ENCODE measurements at places on chromosomes 13 and 19.

DNA sequence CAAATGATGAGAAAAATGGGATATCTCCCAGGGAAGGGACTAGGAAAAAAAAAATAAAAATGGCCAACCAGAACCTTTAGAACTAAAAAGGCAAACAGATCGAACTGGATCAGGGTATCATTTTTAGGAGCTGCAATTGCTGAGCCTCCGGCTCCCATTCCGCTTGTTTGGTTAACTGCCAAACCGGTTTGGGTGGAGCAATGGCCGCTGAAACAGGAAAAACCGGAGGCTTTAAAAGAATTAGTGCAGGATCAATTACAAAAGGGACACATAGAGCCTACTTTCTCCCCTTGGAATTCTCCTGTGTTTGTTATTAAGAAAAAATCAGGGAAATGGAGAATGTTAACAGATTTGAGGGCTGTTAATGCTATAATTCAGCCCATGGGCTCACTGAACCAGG lies 12.7 kb upstream of the ZNF443 start:
- no peak for DNase-seq

DNA sequence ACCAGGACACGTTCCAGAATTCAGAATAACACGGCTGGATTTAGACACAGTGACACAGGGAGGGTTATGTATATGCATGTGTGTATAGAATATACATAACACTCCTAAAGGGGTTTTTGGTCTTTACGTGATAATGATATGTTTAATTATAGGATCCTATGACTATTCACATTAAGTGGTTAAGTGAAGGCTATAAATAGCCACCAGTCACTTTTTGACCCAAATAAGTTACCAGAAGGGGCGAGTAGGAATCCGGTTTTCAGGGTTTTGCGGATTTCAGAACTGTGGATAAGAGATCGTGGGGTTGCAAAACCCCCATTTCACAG lies 6.9 kb downstream of the ANGPTL6 start:
- no peak for DNase-seq

DNA sequence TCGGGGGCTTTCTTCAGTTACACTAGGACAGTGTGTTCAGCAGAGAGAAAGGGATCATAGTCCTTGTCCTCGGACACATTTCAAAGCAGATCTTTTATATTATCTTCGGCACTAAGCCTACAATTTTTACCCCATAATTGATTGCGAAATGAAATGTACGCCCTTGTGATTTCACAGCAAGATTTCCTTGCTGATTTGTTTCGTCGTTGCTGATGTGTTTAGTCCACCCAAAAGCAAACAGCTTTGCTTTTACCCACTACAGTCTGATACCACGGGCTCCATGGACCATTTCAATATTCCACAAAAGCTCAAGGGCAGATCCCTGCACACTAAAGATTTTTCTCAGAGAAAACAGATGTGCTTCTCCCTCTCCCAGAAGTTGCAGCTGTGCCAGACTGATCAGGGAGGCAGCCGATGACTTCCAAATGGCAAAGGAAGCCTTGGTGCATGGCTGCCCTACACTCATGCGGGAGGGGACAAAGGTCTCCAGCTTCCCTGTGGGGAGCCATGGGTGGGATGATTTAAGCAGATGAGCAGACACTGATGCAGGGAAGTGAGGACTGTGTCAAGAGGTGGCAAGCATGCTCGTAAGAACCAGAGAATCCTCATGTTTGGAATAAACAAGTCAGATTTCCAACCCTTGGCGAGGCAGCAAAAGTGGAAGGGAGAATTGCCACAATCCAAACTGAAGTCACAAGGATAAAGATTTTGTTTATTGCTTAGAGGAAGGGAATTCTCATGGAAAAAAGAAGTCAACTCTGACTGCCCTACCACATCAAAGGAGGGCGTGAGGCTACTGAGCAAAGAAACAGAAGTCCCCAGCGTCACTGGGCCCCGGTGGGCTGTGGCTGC lies 81.1 kb downstream of the STK24 start:
- no peak for DNase-seq

GRCh38 chr13:66845393-66845792 lies 384.7 kb downstream of the PCDH9 start:
- no peak for DNase-seq

DNA sequence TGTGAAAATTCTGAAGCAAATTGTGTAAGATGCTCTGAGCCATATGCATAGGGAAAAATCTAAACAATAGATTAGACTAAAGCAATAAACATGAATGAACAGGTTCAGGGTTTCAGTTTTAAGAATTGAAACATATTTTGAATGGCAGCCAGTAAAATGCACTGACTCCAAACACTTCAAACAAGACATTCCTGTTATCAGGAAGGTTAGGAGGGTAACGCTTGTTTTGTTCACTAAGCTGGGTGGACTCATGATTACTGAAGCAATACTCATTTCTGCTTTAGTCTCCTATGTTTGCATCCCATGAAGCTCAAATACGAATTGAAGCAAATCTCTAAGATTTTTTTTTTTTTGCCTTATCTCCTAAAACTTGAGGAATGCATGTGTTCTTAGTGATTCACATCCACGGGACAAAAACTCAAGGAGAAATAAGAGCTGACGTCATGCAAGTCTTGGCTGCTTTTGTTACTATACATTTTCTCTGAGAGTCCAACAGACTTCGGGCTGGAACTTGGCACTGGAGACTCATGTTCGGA lies 29.1 kb upstream of the IGFL4 start:
- DNase-seq = no peak

- DNase-seq = no peak
Measured at GRCh38 chr19:35045667-35046300, 4.3 kb downstream of the HPN start.

Data from stimulated activated CD8-positive, alpha-beta memory T cell treated with anti-CD3 and anti-CD28 coated beads, Interleukin-7, amount 100 ng/mL, for 1 hour (primary cell).